ENCODE measurements at places on chromosomes 7 and 10. TPM values are rescaled to one million over a fixed set of nuclear protein-coding genes. Genes with fewer than 3 reads are reported as not detected.

DNA sequence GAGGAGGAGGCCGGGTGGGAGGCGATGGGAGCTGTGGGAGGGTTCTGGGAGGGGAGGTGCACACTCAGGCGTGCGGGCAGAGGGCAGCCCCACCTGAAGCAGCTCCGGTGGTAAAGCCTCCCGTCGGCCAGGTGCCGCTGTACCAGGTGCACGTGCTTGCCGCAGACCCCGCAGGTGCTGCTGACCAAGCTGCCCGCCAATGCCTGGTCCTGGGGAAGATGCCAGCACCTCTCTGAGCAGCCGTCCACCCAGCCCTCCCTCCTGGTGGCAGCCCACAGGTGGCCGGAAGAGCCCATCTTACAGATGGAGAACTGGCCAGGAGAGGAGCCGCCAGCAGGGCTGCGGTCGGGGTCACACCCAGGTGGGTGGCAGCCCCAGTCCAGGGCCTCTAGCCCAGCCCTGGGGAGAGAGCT, 12.6 kb downstream of the MICALL2 start:
- no peak for DNase-seq

DNA sequence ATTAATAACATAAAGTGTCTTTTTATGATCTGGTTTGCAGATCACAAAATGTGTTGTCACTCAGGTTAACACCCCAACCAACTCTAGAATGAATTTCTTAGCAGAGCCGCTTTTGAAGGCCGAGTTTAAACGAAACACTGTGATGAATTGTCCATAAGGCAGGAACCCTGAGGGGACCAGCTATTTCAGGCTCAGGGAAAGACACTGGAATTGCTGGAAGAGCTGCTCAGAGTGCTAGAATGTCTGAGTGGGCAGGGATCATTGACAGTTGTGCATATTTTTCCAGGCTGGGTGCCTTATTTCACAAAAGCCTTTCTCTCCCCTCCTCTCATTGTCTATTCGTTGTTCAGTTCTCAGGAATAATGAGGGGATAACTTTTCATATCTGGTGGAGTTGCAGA, 68.7 kb upstream of the PRKG1 start:
- no peak for DNase-seq

DNA sequence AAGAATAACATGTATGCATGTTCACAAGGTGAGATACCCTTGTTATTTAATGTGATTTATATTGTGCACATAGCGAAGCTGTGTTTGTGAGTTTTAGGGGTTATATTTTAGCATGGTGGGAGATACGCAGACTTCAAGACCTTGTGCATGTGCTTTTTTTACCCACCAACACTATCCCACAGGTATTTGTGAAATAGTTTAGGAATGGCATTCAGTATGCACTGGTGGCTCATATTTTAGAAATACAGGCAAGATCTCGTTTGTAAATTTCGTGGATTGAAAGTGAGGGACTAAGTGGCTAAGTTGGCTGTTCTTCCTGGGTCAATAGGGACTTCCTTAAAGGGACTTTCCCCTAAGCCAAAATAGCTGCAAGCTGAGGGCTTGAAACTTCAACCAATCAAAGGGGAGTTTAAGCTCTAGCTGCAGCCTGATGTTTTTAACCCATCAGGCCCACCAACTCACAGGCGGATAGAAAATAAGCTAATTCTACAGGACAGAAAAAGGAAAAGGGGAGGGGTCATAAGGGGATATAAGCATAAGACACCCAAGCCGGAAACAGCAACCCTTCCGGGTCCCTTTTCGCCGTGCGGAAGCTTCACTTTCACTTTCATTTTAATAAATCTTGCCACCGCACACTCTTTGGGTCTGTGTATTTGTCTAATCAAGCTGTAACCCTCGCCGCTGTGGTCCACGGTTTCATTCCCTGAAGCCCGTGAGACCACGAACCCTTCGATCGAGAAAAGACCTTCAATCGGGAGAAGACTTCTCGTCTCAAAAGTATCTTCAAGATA, 291.0 kb downstream of the GPR158 start:
- DNase-seq, result no peak

GRCh38 chr10:123743441-123744223, 77.5 kb downstream of the GPR26 start:
- no peak for DNase-seq

DNA sequence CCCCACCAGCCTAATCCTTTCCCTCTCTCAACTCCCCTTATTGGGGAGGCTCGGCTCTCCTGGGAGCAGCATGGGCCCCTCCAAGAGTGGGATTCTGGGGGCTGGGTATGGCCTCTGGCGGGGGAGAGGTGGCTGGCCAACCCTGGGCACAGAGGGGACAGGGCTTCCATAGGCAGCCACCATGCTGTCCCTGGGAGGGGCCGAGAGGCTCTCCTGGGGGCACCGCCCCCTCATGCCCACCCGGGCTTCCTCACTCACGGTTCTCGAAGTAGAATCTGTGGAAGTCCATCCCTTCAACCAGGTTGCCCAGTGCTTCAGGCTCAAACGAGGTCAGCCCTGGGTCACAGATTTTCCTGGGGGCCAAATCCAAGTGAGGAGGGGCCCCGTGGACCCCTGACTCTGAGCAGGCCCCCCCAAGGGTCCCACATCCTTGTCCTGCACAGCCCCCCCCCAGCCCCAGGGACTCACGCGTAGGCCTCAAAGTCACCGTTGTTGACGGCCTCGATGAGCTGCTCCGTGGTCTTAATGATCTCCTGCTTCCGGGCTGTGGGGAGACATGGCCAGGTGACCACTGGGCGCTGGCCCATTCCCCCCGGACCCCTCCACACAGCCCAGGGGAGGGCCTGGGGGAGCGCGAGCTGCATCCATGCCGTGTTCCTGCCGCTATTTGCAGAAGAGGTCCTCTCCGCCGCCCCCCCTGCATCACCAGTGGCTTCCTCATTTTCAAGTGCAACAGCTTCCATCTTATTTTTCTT, 19.8 kb downstream of the YKT6 start:
- no peak for DNase-seq

DNA sequence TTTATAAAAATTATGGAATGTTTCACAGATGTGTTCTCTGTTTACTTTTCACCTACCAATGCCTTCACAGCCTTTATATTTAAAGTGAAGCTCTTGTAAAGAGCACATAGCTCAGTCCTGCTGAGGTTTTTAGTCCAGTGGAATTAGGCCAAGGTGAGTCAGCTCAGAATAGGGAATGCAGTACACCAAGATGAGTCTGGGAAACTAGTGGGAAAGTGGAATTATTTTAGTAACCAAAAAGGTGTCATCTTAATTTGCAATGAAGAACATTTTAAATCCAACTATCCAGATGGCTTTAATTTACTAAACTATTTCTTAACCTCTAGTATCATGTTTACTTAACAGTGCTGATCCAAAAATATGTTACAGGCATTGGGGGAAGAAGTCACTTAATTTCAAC, 236.3 kb upstream of the CTBP2 start:
- no peak for DNase-seq

ZNF804B gene
- polyA plus RNA-seq, result not detected

GRCh38 chr7:141402277-141402996, 148.8 kb upstream of the AGK start:
- no peak for DNase-seq

- DNase-seq, result no peak
These were observed 41.5 kb downstream of the ASB4 start for GRCh38 chr7:95527033-95527775.

GBF1 gene
- polyA plus RNA-seq, result 22.9 TPM

- no peak for DNase-seq
These were observed 10.3 kb downstream of the INTS15 start for GRCh38 chr7:6600093-6600492.
